ENCODE measurements at places on chromosomes 1 and 21. TPM values are rescaled to one million over a fixed set of nuclear protein-coding genes. Genes with fewer than 3 reads are reported as not detected.

The FOXO6 gene
- 1.3 TPM for total RNA-seq

The FCRL5 gene
- total RNA-seq: not detected

The OR2L8 gene
- 6.6 TPM for total RNA-seq

The MAP3K21 gene
- 8.8 TPM for total RNA-seq

The LIN28A gene
- total RNA-seq: not detected

The NES gene
- 45.5 TPM for total RNA-seq

The RGS18 gene
- total RNA-seq: 0.82 TPM

Data from cerebellum (tissue), 4 donors.